ENCODE measurements at places on chromosomes 4 and X. TPM values are rescaled to one million over a fixed set of nuclear protein-coding genes. Genes with fewer than 3 reads are reported as not detected.

The TRIM2 gene
- 19.2 TPM for polyA plus RNA-seq

The COL25A1 gene
- 9.5 TPM for polyA plus RNA-seq

The FAM184B gene
- 7.7 TPM for polyA plus RNA-seq

The QRFPR gene
- 1.7 TPM for polyA plus RNA-seq

The PSMD10 gene
- polyA plus RNA-seq = 49.0 TPM

The ATP10D gene
- 8.1 TPM for polyA plus RNA-seq

DNA sequence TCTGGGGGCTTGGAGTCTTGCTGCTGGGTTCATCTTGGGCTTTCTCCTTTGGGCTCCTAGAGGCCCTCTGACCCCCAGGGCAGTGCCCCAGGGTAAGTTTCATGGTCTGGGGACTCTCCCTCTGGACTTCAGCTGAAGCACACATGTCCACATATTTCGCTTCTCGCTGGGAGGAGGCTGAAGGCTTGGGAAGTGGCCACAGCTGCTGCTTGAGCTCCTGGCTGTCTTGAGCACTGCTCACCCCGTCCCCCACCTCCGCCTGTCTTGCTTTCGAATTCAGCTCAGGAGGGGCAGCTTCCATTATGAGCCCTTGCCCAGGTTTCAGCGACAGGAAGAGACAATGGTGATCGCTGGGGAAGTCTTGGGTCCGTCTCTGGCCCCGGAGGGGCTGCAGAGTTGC, 3.7 kb downstream of the C4orf54 start:
- no peak for DNase-seq

DNA sequence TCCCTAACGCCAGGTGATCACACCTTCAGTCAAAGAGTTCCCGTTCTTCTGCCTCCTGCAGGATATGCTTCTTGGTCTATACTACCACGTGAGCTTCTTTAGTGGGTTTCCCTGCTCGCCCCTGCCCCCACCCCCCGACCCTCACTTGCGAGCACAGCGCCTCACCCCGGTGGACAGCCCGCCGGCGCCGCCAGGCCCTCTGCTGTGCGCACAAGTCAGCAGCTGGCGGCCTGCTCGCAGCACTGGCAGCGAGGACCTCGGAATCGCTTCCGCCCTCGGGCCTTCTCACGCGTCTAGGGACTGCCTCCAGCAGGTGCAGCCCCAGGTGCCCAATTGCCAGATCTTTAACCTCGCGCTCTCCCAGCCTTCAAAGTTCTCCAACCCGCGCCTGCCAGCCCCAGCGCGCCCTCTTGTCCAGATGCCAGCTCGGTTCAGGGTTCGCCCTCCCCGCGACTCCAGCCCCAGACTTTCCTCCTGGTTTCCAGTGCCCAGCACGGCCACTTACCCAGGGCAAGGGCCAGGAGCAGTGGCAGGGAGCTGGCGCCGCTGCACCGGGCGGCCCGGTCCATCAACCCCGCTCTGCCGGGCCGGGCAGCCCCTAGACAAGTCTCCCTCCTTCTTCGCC, 454 bp downstream of the BTC start:
- DNase-seq = no peak

- DNase-seq = no peak
Measured at GRCh38 chr4:56937262-56937661, 29.6 kb downstream of the REST start.

All from forelimb muscle (tissue), 1 donor.